ENCODE measurements at places on chromosomes 3 and 15. TPM values are rescaled to one million over a fixed set of nuclear protein-coding genes. Genes with fewer than 3 reads are reported as not detected.

Gene MAP6D1
- total RNA-seq: 14.1 TPM

Gene TMEM43
- total RNA-seq: 39.7 TPM

Gene VGLL3
- 17.7 TPM for total RNA-seq

Gene USP50
- total RNA-seq: not detected

Gene PLA2G4D
- not detected for total RNA-seq

Gene SNX22
- 1.0 TPM for total RNA-seq

Gene MYLK
- 26.6 TPM for total RNA-seq

Gene GP5
- under 0.01 TPM for total RNA-seq

Gene CHRNB4
- under 0.01 TPM for total RNA-seq

Gene CCDC13
- not detected for total RNA-seq

Gene ITGB5
- 24.0 TPM for total RNA-seq

Gene HRG
- total RNA-seq: not detected

Gene DNAJA4
- total RNA-seq: 22.4 TPM

Gene SMAD6
- 8.9 TPM for total RNA-seq

Gene COL6A6
- 103 TPM for total RNA-seq

Gene FGF7
- total RNA-seq: 7.3 TPM

Gene P2RY12
- 0.52 TPM for total RNA-seq

Gene CHRNA7
- total RNA-seq: 0.52 TPM

Gene NEK10
- 15.1 TPM for total RNA-seq

Gene PRSS50
- total RNA-seq: not detected

Gene NR2E3
- 1.0 TPM for total RNA-seq

Gene LMAN1L
- not detected for total RNA-seq

Gene FSD2
- 26.6 TPM for total RNA-seq

Gene GP9
- total RNA-seq: not detected

Gene SLC7A14
- not detected for total RNA-seq

Gene PHLDB2
- 54.3 TPM for total RNA-seq

Gene SPINK8
- total RNA-seq: not detected

Gene SLC51A
- total RNA-seq: 2.1 TPM

Gene CPLX3
- total RNA-seq: not detected

Gene SLCO2A1
- total RNA-seq: 0.52 TPM

Gene EFHB
- not detected for total RNA-seq

Gene RFT1
- total RNA-seq: 8.4 TPM

Gene POPDC2
- 13.6 TPM for total RNA-seq

Gene TEX55
- total RNA-seq: not detected

Gene SCN11A
- total RNA-seq: 2.6 TPM

Gene SERINC4
- under 0.01 TPM for total RNA-seq

Gene FBXO40
- total RNA-seq: 4.2 TPM

Gene ARRDC4
- 10.4 TPM for total RNA-seq

Gene SLC12A1
- total RNA-seq: not detected

Gene SPSB4
- total RNA-seq: 12.0 TPM

Gene FSTL1
- total RNA-seq: 377 TPM

Gene C3orf38
- 24.0 TPM for total RNA-seq

Gene GOLGA6A
- 1.0 TPM for total RNA-seq
